ENCODE measurements at places on chromosomes 4 and X.
A peak's percentile ranks its signal among the peaks of the same experiment; 100 is the strongest.

GRCh38 chr4:147355847-147356246, 125.0 kb upstream of the EDNRA start:
- no peak overlapping the region for H3K4me3 ChIP-seq
- H3K27ac ChIP-seq, result peak overlapping the region; percentile 25
- H3K27me3 ChIP-seq, result no peaks in the 10 kb centered on the region

- peak; percentile 70 for DNase-seq
- peak overlapping the region; percentile 95 for H3K4me3 ChIP-seq
- peak overlapping the region; percentile 92 for H3K27ac ChIP-seq
- H3K4me1 ChIP-seq, result peaks cover 46% of the 10 kb centered on the region
Observed at GRCh38 chr4:22515145-22515887, 550 bp downstream of the ADGRA3 start.

DNA sequence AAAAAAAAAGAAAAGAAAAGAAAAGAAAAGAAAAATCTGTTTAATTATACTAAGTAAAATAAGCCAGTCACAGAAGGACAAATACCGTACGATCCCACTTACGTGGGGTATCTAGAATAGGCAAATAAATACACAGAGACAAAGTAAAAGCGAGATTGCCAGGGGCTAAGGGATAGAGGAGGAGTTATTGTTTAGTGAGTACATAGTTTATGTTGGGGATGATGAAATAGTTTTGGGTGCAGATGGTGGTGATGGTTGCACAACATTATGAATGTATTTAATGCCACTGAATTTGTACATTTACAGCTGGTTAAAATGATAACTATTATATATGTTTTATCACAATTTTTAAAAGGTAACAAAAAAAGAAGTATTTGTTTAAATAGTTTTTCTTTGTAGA, 7.1 kb downstream of the CA5B start:
- no peaks in the 10 kb centered on the region for H3K36me3 ChIP-seq
- no peak for DNase-seq
- H3K4me3 ChIP-seq, result no peak overlapping the region
- no peaks in the 10 kb centered on the region for H3K27me3 ChIP-seq
- H3K27ac ChIP-seq, result no peak overlapping the region
- H3K4me1 ChIP-seq, result peaks cover 16% of the 10 kb centered on the region

DNA sequence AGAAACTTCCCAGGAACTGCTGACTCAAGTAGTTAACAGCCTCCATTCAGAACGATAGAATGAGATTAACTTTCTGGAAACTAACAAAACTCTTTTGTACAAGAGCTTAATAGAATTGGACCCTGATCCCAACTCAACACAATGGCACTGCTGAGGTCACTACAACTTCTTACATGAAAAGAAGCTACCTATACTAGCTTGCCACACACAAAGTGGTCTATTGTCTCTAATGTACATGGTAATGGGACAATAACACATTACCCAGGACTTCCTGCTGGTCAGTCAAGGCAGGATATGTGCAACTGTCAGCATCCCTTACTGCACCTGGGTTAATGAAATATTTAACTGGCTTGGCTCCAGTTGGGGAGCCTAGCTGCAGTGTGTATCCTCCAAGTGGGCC, 56.2 kb downstream of the BRCC3 start:
- peaks cover 12% of the 10 kb centered on the region for H3K36me3 ChIP-seq
- H3K4me1 ChIP-seq, result no peaks in the 10 kb centered on the region
- H3K4me3 ChIP-seq, result no peak overlapping the region
- H3K27me3 ChIP-seq, result no peaks in the 10 kb centered on the region
- DNase-seq, result no peak

- no peaks in the 10 kb centered on the region for H3K36me3 ChIP-seq
- no peak overlapping the region for H3K4me3 ChIP-seq
- H3K27me3 ChIP-seq, result no peaks in the 10 kb centered on the region
- H3K4me1 ChIP-seq, result no peaks in the 10 kb centered on the region
- DNase-seq, result no peak
Observed at GRCh38 chr4:66804979-66805378, 740.3 kb downstream of the CENPC start.

DNA sequence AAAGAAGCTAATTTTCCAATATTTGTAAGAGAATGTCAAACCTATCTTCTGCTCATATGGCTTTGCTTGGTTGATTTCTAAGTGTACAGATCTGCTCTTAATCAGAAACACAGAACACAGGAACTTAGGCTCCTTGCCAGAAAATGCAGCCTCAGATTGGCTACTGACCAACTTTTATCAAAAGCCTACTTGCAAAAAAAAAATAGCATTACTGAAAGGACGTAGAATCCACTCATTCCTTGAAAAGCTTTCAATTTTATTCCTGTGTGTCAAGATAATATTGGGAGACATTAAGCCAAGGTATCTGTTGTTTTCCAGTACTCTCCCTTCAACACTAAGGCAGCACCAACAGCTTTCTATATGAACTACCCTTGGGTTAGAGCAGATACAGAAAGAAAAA, 127.6 kb upstream of the INTU start:
- H3K27ac ChIP-seq, result no peak overlapping the region
- peak; percentile 14 for DNase-seq
- H3K4me3 ChIP-seq, result no peak overlapping the region
- no peaks in the 10 kb centered on the region for H3K36me3 ChIP-seq
- H3K4me1 ChIP-seq, result peaks cover 11% of the 10 kb centered on the region

GRCh38 chr4:24488399-24489164, 95.8 kb downstream of the DHX15 start:
- peaks cover 15% of the 10 kb centered on the region for H3K27me3 ChIP-seq
- H3K4me1 ChIP-seq, result no peaks in the 10 kb centered on the region
- H3K4me3 ChIP-seq, result no peak overlapping the region
- H3K27ac ChIP-seq, result no peak overlapping the region
- peaks cover 4% of the 10 kb centered on the region for H3K36me3 ChIP-seq
- peak; percentile 46 for DNase-seq

- peaks cover 19% of the 10 kb centered on the region for H3K4me1 ChIP-seq
- no peak overlapping the region for H3K27ac ChIP-seq
- no peak overlapping the region for H3K4me3 ChIP-seq
- no peaks in the 10 kb centered on the region for H3K27me3 ChIP-seq
- DNase-seq, result no peak
Observed at GRCh38 chr4:54027311-54027710, 37.1 kb downstream of the CHIC2 start.

GRCh38 chr4:89725268-89725667, 111.7 kb downstream of the SNCA start:
- H3K36me3 ChIP-seq, result no peaks in the 10 kb centered on the region
- DNase-seq, result no peak
- peaks cover 37% of the 10 kb centered on the region for H3K4me1 ChIP-seq

- peaks cover 5% of the 10 kb centered on the region for H3K36me3 ChIP-seq
- H3K27me3 ChIP-seq, result no peaks in the 10 kb centered on the region
- peak; percentile 79 for DNase-seq
- peak overlapping the region; percentile 85 for H3K27ac ChIP-seq
- peaks cover 94% of the 10 kb centered on the region for H3K4me1 ChIP-seq
Observed at GRCh38 chr4:80255329-80256095, 11.0 kb upstream of the FGF5 start.

DNA sequence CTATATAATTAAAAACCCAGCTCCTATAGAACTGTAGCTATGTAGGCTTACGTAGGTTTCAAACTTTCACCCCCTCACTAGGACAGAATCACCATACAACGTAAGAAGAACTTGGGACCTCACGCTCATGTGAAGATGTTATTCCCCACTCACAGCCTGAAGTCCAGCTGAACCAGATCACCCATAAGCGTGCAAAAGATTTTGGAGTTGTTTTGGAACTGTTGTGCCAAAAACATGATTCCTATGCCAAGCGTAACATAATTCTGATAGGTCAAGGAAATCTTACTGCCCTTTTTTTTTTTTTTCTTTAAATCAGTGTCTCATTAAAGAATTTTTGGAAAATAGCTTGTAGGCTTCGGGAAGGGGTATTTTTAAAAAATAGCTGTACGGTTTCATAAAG, 57.0 kb downstream of the LCORL start:
- H3K4me3 ChIP-seq, result no peak overlapping the region
- no peaks in the 10 kb centered on the region for H3K27me3 ChIP-seq
- no peaks in the 10 kb centered on the region for H3K36me3 ChIP-seq
- DNase-seq, result no peak
- peaks cover 21% of the 10 kb centered on the region for H3K4me1 ChIP-seq

DNA sequence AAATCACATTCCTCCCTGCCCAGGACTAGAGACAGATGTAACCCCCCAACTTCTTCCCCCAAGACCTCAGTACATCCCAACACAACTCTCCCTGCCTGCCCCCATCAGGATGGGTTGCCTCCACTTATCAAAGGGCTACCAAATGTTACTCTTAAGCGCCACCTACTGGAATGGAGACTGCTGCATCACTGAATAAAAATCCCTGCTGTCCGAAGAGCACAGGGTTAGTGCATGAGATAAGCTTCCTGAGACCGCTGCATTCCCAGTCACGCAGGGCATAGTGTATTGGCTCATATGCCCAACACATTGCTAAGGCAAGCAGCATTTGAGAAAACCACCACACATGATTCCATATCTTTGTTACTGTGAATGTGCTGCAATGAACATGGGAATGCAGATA, 544.5 kb downstream of the PPP4R3C start:
- no peak overlapping the region for H3K4me3 ChIP-seq
- H3K27ac ChIP-seq, result no peak overlapping the region
- no peaks in the 10 kb centered on the region for H3K36me3 ChIP-seq
- DNase-seq, result no peak
